ENCODE measurements at places on chromosomes 11 and 22. TPM values are rescaled to one million over a fixed set of nuclear protein-coding genes. Genes with fewer than 3 reads are reported as not detected.

DNA sequence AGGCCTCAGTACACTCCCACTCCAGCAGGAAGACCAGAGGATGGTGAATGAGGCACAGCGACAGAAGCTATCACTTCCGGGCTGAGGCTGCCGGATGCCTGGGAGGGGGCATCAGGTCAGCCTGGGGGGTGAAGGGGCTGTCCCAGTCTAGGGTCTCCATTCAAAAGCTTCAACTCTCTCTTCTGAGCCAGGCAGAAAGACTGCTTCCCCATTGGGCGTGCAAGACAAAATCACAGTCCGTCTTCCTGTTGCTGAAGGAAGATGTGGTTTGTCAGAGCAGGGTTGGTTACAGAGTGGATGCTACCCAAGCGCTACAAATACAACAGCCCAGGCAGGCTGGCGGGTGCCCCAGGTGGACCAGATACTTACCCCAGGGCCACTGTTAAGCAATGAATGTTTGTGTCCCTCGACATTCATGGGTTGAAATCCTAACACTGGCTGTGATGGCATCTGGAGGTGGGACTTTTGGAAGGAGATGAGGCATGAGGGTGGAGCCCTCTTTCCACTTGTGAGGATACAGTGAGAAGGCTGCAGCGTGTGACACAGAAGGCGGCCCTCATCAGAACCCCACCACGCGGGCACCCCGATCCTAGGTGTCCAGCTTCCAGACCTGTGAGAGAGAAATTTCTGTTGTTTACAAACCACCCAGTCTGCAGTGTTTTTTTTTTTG, 12.0 kb downstream of the UPK3A start:
- DNase-seq: no peak

DNA sequence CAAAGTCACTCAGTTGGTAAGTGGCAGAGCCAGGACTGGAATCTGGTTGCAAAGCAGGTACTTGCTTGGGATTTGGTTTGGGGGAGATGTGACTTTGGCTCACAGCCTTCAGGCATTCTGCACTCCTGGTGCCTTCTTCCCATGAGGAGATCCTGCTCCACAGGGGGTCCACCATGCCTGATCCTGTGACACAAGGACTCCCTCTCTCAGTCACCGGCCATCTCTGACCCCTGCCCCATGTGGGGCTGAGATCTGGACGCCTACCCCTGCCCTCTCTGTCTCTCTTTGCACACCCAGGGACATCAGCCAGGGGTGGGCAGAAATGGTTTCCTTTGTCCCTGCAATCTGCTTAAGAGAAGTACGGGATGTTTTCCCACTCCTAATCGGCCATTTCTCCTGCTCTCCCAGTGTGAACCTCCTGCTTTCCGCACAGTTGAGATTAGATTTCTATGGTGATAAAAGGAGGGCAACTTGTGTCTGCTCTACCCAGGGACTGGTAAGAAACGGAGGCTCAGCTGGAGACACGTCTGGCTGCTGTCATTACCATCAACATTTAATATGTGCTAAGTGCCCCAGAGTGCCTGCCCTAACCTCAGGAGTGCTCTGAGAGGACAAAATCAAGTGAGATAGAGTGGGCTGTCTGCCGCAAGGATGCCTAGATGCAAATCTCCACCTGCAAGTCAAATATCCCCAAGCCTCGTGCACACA, 11.1 kb upstream of the FXYD6 start:
- peak; percentile 52 for DNase-seq

GRCh38 chr11:122036018-122036417, 80.0 kb downstream of the BLID start:
- DNase-seq: no peak

DNA sequence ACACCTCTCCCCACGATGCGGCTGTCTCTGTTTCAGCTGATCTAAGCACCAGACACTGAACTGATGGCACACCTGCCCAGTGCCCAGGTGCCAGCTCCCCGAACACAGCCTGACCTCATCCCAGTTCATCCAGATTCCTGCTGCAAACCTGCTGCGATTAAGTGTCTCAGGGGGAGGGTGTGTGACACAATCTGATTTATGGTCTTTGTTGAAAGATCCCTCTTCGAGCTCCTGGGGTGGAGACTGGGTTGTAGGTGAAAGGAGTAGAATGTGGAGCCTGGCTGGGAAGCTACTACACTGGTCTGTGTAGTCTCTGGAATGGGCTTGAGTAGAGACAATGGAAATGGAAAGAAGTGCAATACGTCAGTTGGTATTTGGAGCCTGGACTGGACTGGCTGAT, 390.3 kb downstream of the SHANK2 start:
- DNase-seq: no peak

- no peak for DNase-seq
Measured at GRCh38 chr22:40040927-40041326, 46.2 kb downstream of the FAM83F start.

ALX4 gene
- total RNA-seq: not detected

- no peak for DNase-seq
Measured at GRCh38 chr11:64629796-64630562, 39.0 kb downstream of the SLC22A12 start.

DNA sequence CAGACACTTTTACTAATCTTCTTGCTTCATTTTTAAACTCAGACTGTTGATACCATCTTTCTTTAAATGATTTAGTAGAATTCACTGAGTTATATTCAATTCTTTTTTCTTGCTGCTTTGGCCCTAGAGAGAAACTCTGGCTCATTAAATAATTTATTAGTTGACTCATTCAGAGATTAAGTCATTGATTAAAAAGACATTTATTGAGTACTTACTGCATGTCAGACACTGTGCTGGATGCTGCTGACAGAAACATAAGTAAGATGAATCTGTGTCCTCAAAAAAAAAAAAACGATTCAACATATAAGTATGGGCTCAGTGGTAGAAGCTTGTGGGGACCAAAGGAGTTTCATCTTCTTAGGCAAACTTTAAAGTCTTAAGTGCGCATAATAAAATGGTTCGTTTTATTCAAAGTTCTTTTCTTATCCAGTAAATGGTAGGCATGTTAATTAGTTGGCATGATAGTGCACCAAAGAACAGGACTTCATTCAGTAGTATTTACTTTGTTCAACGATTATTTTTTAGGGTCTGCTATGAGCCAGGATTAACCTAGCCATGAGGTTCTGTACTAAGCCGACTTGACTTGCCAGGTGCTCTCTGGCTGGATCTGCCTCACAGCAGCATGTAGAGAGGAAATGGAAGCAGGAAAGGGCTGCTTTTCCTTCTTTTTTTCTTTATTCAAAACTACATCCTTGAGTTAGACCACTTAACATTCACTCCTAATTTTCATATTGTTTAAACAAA, 281.0 kb upstream of the CTSC start:
- DNase-seq: no peak

GRCh38 chr11:121514432-121515334, 61.9 kb upstream of the SORL1-AS1 start:
- no peak for DNase-seq

C11orf52 gene
- total RNA-seq: 1.5 TPM

DDTL gene
- 1.0 TPM for total RNA-seq

GRCh38 chr11:66275396-66275795, 2.6 kb upstream of the CNIH2 start:
- no peak for DNase-seq

DNA sequence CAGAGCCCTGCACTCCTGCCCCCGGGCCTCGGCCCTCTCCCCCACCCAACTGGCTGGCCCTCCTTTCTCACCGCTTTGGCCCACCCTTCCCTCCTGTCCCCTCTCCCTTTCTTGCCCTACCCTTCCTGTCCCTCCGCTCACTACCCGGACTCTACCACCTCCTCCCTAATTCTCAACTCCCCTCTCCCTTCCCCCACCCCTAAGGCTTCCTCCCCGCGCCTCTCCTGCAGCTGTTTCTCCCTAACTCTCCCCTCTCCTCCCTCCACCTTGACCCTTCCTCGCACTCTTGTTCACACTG, 421 bp downstream of the SLC15A3 start:
- DNase-seq: no peak

DNA sequence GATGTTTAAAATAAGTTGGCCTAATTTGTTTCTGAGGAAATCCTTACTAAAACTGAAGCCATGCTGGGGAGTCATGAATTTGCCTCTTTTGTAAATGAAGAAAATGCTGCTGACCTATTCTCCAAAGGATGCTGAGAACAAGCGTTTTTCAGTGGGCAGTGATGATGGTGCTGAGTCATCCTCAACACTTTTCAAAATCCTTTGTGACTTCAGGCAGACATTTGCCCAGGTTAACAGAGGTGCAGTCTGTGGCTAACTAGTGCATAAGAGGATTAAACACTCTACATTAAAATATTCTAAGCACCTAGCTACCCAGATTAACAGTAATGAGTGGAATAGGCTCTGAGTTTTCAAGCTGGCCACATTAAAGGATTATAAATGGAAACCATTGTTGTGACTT, 509.0 kb downstream of the DLG2 start:
- no peak for DNase-seq

KLHL35 gene
- 1.4 TPM for total RNA-seq

FAM111B gene
- total RNA-seq: 0.11 TPM

UBXN1 gene
- total RNA-seq: 77.4 TPM

GRCh38 chr11:110331626-110332025, 35.2 kb upstream of the RDX start:
- no peak for DNase-seq

DNA sequence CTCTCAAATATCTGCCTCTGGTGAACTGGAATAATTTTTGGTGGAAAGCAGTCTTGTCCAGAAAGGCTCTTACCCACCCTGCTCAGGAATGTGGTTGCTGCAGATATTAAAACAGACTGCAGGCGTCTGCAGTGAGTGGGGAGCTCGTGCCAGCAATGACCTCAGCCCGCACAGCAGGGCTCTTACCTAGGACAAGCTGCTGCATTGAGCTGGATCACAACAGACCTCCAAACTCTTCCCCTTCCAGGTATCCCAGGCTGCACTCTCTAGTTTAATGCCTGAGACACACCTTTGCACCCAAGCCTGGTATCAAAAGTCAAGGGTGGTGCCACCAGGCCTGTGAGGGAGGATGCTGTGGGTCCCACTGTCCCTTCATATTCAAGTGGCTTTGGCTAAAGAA, 69.7 kb upstream of the CDON start:
- no peak for DNase-seq

DNA sequence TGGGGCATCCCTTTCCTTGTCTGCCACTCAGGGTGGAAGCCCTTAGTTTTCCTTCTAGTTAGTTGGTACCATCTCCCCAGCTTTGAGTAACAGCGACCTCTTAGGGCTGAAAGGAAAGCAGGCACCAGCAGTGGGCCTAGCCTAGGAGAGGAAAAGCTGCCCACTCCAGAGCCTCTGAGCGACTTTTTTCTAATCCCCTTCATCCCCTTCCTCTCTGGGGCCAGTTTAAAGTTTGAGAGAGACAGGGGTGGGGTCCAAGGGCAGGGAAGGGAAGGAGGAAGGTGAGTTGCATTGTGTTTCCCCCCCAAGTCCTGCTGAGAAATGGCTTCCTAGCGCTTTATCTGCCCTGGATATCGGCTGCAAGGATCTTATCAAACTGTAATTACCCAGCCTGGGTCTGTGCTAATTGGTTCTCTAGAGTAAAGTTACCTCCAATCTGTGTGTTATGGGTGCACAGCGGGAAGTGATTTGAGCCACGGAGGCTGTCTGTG, 573.9 kb upstream of the CADM1 start:
- DNase-seq: no peak

DNA sequence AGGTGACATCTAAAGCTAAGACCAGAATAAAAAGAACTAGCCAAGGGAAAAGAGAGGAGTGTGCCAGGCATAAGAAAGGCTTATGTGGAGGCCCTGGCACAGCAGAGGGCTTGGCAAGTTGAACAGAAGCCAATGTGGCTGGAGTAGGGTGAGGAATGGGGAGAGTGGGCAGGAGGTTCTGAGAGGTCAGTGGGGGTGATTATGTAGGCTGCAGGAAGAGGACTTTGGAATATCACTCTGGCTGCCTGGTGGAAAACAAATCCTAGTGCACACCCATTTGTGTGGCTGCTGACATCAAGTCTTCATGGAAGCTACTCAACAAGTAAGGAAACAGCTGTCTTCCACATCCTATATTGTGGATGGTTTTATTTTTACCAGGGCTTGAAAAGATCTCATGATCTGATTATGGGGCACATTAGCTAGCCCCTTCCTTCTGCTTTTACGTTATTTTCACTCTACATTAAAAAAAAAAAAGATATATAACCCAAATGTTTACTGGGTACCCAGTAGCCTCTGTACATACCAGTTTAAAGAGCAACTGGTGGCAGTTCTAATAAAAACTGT, 3.4 kb downstream of the MRPL16 start:
- DNase-seq: no peak

GRCh38 chr22:30574095-30574981, at the start of gene GAL3ST1:
Gene GAL3ST1, minus strand, starts transcription at chr22:30574665. Its CDS starts 17,273 bp downstream, at chr22:30557392.
- no peak for DNase-seq

- DNase-seq: no peak
Measured at GRCh38 chr22:27377501-27378295, 423.9 kb downstream of the MN1 start.

DNA sequence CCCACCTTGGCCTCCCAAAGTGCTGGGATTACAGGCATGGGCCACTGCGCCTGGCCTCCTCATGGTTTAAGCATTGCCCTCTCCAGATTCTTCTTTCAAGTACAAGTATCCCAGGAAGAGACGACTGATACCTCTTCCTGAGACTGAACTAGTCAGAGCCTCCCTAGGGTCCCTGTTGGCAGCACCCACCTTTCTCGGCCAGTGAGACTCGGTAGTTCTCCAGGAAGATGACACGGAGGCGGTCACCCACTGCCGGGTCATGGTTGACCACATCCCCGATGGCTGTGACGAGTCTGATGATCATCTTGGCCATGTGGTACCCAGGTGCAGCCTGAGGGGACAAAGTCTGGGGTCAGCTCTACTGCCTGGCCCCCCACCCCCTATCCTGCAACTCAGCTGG, 7.2 kb upstream of the RASGRP2 start:
- DNase-seq: no peak

GRCh38 chr11:113409526-113409925, 21.9 kb downstream of the ANKK1 start:
- DNase-seq: no peak

DNA sequence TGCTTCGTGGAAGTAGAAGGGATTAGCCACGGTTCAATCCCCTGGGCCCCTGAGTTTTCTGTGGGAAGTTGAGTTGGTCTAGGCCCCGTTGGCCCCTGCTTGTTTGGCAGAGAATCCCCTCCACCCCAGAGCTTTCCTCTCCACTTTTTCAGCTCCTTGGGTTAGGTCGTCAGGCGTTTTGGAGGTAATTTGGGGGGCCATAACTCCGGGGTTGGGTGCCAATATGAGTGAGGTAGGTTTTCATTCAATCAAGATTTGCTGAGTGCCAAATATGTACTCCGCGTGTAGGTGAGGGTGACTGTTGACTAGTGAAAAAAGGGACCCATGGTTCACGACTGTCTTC, 590 bp downstream of the ATG13 start:
- DNase-seq: no peak

- peak; percentile 58 for DNase-seq
Measured at GRCh38 chr11:84720706-84721402, 906.3 kb downstream of the DLG2 start.

DNA sequence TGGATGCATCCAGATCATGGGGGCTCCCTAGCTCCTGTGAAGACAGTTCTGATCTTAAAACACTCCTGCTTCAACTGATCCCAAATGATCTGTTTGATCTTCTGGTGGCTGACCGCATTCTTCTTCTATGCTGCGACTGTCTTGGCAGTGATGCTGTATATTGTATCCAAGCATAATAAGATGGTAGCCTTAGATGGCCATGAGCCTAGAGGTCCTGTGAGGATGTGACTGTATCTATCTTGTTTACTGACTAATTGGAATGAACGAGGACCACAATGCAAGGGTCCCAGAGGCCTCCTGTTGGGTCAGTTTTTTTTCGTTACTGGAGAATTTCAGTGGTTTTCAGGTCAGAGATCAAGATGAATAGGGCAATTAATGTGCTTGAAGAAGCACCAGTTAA, 7.1 kb upstream of the MPEG1 start:
- no peak for DNase-seq

GRCh38 chr11:130216591-130217132, 57.1 kb downstream of the ST14 start:
- peak; percentile 11 for DNase-seq

- no peak for DNase-seq
Measured at GRCh38 chr11:34300926-34301295, 56.9 kb downstream of the ABTB2 start.

Measured in right atrium auricular region (tissue), 2 donors.